Stimulated activated CD4-positive, alpha-beta T cell treated with anti-CD3 and anti-CD28 coated beads, Interleukin-2, amount 100 ng/mL, for 48 hours (primary cell): ENCODE measurements at places on chromosomes 7 and 10.

DNA sequence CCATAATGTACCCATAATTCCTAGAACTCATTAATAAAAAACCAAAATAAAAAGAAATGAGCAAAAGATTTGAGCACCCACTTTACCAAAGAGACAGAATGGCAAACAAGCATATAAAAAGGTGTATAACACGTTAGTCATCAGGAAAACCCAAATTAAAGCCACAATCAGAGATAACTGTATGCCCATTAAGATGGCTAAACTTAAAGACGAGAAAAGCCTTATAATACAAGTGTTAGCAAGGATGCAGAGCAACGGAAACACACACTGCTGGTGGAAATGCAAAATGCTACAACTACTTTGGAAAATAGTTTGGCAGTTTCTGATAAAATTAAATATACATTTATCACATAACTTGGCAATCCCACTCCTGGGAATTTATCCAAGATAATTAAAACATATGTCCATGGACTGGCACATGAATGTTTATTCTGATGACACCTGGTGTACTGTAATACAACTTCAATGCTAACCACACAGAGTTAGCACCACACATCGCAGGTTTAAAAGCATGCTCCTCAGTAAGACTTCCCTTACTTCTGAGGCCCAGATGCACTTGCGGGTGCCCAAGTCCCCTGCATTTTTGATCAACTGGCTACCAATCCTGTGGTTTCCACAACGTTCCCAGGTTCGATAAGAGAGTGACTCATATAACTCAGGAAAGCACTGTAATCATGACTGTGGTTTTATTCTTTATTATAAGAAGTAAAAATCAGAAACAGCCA lies 158.6 kb downstream of the SNX13 start:
- DNase-seq, result no peak

DNA sequence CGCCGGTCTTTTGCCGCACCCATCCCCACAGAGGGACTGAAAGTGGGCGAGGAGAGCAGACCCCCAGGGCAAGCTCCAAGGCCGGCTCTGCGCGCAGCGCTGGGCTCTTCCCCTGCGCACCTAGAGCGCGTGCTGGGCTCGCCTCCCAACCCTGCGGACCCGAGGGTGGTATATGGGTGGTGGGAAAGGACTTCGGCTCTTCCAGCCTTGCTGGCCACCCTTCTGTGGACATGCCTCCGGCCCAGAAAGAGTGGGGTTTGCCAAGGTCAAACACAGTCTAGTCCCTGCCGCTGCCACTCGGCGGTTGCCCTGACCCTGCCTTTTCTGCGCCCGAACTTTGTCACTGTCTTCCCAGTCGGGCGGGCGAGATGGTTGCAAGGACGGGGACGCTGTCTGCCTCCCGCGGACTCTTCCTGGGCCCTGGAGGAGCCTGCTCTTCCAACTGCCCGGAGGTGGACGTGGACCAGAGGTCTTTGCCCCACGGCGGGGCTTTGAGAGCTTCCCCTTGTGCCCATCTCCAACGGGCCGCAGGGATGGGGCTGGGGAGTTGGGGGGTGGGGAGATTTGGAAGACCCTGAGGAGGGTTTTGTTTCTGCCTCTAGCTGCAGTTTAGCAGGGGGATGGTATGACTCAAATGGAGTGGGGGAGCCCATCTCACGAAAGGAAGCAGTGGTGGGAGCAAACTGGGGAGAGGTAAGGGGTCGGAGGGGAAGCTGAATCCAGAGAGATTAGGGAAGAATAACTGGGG lies 1.5 kb downstream of the ADCY1 start:
- DNase-seq, result no peak

DNA sequence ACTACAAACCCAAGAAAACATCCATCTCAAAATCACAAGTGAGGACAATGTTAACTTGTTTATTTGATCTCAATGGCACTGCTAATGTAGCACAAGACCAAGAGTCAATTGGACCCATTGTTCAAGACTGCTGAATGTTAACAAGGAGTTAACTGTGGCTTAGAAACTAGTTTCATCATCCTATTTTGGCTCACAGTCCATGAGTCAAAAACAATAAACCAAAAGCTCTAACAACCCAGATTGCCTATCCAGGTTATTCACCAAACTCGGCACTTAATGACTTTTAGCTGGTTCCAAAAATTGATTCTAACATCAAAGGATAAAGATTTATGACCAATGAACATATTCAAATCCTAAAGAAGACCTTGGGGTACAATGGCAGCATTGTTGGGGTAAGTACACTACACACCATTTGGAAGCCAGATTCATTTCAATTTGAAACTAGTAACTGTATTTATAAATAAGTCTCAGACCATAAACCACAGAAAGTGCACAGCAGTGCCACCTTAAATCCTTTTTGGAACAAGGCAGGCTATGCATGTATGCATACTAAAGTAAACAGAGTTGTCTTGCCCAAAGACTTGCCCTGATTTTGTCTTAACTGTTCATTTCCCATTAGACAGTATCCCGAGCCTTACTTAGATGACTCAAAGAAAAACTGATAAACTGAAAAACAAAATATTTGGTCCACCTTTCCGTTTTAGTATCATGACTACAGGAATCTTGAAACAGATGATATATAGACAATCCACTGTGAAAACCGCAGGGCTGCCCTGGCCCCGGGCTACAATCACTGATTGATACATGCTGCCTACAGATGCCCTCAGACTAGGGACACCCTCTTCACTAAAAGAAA lies 84.5 kb downstream of the SRPK2 start:
- no peak for DNase-seq

GRCh38 chr10:15461353-15462108 lies 90.4 kb upstream of the FAM171A1 start:
- DNase-seq, result no peak

DNA sequence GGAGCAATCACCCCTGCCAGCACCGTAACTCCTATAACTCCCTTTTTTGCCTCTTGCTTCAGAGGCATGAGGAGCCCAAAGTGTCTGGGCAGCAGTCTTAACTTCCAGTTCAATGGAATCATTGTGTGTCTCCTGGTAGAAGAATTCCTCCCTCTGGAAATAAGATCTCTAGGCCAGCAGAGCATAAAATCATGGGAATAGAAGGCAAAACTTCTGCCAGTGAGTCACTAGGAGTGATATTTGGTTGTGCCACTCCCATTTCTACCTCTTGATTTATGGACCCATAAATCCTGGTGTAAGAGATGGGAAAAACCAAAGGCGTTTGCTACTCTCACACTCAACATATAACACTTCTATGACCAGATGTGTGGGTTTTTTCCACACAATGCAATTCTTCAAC lies 104.9 kb upstream of the FAM180A start:
- DNase-seq, result no peak

DNA sequence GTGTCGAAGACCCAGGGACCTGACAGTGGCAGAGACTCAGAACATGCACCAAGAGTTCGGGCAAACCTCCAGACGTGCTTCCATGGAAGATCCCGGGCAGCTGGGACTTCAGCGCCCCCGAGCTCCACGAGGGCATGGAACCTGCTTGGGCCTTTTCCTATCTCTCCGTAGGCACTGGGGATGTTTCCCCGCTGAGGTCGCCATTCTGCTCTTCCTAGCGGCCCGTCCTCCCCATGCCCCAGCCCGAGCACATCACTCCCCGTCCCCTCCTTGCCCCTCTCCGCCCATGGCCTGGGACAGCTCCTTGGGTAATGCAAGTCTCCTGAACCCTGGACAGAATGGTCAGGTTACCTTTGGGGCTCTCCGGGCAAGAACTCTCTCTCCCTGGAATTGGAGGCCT lies 32.3 kb upstream of the SHH start:
- DNase-seq, result no peak

- DNase-seq, result no peak
These were observed 8.9 kb upstream of the TRDMT1 start for GRCh38 chr10:17210361-17210760.

DNA sequence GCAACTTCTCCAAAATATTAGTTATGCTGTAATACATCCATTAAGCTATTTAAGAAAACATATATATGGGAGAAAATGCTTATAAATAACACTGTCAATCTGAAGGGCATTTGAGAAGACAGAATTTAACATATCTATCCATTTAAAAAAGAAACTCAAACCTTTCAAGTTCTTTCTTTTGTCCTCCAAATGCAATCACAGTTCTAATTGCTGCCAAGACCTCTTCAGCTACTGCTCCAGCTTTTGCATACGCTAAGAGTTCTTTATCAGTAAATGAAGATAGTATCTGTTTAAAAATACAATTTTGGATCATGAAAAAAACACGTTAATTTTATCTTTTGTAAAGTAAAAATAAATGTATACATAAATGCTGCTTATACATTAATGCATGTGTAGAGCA lies 39.6 kb downstream of the ABCB1 start:
- DNase-seq, result no peak

DNA sequence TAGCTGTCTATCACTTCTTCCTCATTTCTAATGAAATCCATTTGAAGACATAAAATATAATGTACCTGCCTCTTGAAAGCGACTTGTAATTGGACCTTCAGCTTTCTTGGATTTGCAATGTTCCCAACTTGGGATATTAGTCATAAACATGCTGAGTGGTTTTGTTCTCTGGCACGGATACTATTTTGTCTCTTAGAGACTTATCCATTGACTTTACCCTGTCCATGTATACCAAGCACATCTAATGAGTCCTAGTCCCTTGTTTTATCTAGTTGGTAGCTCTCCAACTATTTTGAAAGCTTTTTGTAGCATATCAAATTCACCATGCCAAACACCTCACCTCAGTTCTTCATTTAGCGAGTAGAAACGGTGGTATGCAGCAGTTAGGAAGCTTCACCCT lies 18.9 kb downstream of the PLEKHS1 start:
- no peak for DNase-seq

- no peak for DNase-seq
These were observed 17.0 kb upstream of the CDCA7L start for GRCh38 chr7:21962677-21963076.

DNA sequence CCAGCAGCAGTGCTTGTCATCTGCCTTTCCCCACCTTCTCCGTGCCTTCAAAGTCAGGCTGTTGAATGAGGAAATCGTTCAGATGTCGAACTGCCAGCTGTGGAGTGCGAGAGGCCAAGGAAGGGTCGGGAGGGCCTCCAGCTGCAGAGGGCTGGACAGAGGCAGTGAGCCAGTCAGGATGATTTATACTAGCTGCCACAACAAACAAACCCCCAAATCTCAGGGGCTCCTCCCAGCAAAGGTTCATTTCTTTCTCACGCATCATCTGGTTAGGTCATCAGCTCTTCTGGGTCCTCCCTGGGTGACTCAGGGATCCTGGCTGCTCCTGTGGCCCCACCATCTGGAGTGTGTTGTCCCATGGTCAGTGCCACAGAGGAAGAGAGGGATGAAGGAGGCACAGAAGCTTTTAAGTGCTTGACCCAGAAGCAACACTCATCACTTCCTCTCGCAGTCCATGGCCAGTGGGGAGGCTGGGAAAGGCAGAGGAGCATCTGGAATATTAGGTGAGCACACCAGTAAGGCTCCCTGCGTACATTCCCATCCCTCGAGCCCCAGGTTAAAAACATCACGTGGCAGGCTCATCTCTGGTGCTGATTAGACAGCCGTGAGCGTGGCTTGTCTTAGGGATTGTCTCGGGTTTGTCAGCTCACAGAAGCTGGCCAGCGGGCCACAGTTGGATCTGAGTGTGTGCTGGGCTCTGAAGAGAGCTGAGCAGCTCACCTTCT lies 140.7 kb downstream of the RGS10 start:
- DNase-seq, result no peak
